ENCODE measurements at places on chromosomes 6 and 20.

DNA sequence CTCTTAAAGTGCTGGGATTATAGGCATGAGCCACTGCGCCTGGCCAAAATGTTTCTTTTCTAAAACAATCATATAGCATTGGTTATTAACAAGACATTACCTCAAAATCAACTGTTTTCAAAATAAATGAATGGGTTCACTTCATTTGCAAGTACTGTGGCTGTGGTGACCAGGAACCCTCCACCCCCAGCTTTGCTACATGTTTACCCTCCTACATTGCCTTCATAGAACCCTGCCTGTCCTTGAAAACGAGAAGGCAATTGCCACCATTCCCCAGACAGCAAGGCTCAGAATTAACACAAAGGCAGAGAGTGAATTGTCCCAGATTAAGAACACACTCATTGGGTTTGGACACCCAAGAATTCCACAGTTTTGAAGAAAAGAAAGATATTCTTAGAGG, 116.6 kb upstream of the LGSN start:
- no peak for DNase-seq

GRCh38 chr6:152151920-152152319, 344.4 kb downstream of the ESR1 start:
- no peak for DNase-seq

DNA sequence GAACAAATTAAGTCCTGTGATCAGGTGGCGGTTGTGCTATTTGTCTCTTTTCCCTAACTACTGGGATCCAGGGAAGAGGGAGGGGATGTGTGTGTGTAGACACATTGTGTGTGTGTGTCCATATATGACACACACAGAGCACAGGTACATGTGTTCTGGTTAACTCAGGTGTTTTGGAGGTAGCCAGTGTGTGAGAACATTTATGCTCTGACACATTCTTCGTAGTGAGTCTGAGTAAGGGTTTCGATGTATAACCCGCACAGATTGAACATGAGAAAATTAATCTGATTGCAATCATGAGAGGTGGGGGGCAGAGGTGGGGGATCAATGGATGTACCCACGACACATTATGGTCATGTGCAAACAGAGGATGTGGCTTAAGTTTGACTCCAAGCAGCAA, 12.6 kb downstream of the ZC3H12D start:
- no peak for DNase-seq

DNA sequence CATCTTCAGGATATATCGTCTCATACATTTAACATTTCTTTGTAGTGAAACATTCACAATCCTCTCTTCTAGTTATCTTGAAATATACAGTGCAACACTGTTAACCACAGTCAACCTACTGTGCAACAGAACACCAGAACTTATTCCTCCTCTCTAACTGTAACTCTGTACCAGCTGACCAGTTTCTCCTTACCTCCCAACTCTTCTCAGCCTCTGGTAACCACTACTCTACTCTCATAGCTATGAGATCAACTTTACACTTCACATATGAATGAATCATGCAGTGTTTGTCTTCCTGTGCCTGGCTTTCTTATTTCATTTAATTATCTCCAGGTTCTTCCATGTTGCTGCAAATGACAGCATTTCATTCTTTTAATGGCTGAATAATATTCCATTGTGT, 337.6 kb downstream of the BTBD9 start:
- DNase-seq: no peak

DNA sequence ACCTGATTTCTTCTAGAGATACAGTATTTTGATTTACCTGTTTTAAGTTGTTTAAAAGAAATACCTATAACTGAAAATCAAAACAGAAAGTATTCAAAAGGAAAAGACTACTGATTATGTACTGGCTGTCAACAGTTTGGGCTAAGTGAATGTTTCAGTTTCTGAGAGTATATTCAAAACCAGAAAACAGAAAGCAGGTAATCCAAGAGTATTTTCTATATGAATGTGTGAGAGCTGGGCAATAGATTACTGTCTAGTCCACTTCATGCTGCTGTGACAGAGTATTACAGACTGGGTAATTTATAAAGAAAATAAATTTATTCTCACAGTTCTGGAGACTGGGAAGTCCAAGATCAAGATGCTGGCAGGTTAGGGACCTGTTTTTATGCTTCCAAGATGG, 261.0 kb downstream of the ARHGAP18 start:
- DNase-seq: no peak

DNA sequence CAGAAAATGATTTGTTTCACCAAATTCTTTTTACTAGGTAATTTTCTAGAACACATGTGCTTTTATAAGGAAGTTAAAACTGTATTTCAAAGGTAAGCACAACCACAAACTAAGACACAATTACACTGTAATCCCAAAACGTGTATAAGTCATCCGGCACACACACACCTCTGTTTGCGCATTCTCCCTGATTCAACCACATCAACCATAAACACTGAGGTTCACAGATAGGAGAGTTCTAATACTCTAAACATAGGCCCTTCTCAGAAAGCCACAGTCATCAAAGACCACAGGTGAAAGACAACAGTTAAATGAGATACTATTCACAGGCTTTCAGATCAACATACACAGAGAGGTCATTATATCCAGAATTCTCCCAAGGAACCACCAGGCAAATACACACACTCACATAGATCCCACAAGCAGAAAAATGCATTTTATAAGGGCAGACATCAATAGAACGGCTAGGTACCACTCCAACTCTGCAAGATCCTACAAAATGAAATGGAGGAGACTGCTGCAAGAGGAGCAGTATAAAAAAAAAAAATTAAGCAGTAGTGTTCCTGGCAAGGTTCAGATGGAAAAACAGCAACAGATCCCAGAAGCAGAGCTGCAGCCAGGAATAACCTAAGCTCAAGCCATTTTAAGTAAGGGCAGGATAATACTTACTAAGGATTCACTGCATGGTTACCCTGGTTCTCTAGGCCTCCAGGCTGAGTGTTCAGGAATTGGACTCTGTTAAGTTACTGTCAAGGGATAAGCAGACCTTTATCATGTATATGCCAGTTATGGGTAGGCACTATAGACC, 6.6 kb upstream of the FBXO9 start:
- no peak for DNase-seq

DNA sequence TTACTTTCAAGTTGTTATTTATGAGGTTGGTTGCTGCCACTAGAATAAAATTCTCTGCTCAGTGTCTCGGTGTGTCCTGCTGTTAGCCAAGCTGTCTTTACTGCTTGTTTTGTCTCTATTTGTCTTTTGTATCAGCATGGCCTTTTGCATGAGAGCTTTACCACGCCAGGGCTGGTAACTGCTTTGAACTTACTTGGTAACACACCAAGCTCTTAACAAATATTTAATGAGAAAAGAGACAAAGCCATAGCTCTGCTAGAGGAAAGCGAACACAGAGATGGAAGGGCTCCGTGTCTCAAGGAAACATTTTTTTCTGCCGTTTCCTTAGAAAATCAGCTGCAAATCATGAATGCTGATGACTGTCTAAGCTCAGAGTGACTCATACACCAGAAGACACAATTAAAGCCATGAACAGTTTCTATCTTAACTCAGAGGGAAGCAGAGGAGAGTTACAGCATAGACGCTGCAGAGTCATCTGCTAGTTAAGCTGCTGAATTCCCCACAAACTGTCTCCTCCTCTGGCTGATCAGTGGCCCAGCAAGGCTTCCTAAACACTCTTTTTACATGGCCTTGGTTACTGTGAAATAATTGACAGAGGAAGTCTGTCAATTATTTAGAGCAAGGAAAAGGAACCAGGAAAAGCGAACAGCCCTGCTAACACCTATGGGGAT, 44.8 kb downstream of the AGPAT4 start:
- peak; percentile 88 for DNase-seq

- DNase-seq: peak; percentile 18
These were observed 608.4 kb downstream of the EPHA7 start for GRCh38 chr6:92810913-92811312.

GRCh38 chr20:37366743-37367142, 20.8 kb downstream of the SRC start:
- no peak for DNase-seq

- no peak for DNase-seq
These were observed 51.9 kb upstream of the GNRH2 start for GRCh38 chr20:2991532-2991931.

DNA sequence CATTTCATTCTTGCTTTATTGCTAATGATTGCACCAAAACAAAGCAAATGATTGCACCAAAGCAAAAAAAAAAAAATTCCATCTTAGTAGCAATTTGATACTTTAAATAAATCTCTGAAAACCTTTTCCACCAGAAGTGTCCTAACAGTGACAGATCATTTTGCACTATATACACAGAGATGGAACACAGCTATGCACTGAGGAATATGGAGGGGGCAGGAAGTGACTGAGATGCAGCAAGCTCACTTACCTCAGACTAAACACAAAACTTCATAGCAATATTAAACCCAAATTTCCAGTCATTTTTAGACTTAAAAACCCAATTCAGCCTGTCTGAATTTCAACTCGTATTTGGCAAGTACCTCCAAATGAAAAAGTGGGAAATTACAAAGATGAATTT, 41.2 kb downstream of the HIVEP2 start:
- no peak for DNase-seq

- no peak for DNase-seq
These were observed 267.0 kb downstream of the TMEM242 start for GRCh38 chr6:157056275-157056674.

DNA sequence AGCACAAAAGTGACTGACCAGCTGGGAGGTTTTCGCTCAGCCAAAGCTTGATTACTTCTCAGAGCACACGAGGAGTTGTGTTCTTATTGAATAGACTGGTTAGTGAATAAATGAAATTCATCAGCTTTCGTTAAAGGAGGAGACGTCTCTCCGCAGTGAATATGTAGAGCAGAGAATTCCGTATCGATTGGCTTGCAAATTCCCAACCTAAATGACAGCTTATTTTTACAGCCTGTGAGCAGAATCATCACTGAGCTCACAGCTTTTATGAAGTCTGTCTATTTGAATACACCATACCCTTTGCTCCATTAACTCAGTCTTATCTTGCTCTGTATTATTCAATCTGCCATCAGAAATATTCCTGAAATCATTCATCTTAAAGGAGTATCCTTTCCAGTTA, 192.7 kb downstream of the SASH1 start:
- no peak for DNase-seq

DNA sequence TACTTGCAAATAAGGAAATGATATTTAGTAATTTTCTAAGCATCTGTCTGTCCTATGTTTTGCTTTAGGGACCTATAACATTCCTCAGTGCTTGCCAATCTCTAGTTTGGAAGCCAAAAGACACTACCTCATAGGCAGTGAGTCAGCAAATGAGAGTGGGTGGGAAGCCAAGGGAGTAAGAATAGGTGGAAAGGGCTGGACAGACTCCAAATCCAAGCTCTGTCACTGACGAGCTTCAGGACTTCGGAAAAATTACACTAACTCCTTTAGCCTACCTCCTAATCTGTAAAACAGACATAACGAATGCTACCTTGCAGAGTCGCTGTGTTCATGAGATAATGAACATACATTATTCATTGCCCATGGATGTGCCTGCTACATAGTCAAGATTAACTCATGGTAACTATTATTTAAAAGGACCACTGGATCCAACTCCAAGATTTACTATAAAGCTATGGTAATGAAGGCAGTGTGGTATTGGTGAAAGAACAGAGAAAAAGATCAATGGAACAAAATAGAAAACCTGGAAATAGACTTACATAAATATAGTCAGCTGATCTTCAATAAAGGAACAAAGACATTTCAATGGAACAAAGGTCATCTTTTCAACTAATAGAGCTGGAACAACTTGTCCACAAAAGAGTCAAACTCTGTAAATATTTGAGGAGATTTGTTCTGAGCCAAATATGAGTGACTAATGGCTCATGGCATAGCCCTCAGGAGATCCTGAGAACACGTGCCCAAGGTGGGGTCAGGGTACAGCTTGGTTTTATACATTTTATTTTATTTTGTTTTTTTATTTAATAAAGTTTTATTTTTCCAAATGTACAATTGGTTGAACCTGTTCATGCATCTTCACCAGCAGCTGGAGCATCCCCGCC, 64.1 kb downstream of the FAM50B start:
- DNase-seq: no peak

DNA sequence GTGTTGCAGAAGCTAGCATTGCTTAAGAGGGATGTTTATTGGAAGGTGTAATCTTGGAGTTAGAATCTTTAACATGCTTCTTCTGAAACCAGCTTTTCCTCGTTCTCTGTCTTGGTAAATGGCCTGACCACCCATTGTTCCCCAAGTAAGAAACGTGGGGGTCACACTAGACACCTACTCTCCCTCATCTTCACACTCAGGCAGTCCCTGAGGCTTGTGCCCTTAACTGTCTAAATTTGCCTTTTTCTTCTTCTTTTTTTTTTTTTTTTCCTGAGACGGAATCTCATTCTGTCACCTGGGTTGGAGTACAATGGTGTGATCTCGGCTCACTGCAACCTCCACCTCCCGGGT, 16.2 kb upstream of the ARFGEF2 start:
- no peak for DNase-seq

- no peak for DNase-seq
These were observed 362.5 kb downstream of the PREX1 start for GRCh38 chr20:48465271-48465670.

GRCh38 chr20:22619806-22620205, 35.4 kb upstream of the FOXA2 start:
- DNase-seq: no peak

- DNase-seq: peak; percentile 8
These were observed 297.9 kb downstream of the UTRN start for GRCh38 chr6:144582939-144583613.

DNA sequence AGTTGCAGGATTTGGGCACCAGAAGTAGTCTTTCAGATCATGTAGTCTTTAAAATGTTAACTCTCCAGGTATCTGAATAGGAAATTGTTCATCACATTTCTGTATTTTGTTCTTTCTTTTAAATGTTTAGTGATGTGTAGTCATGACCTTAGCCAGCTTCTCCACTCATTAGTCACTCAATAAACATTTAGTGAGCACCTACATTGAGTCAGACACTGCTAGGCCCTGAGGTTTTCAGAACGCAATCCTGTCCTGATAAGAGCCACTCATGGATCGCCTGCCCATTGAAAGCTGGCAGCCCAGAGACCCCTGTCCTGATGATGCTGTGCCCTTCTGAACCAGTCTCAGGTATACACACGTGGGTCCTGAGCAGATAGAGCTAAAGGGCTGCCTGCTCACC, 163.4 kb upstream of the HEY2 start:
- no peak for DNase-seq

DNA sequence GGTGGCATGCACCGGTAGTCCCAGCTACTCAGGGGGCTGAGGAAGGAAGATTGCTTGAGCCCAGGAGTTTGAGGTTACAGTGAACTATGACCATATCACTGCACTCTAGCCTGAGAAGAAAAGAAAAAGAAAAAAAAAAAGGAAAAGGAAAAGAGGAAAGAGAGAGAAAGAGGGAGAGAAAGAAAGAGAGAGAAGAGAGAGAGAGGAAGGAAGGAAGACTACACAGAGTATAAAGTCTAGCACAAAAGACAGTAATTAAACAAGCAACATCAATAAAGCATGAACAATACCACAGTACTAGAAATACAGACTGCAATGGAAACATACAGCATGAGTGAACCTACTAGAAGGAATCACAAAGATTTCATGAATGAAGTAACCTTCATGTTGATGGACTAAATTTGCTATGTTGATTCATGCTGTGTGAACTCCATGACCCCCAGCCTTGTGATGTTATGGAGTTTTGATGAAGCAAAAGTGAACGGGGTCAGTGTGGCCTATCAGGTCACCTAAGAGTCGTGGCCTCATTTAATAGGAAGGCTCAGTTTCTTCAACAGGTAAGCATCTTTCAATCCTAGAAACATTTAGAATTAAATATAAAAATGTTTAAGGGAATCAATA, 57.6 kb downstream of the NUDT3 start:
- no peak for DNase-seq
